ENCODE measurements at places on chromosomes 2 and 18.

DNA sequence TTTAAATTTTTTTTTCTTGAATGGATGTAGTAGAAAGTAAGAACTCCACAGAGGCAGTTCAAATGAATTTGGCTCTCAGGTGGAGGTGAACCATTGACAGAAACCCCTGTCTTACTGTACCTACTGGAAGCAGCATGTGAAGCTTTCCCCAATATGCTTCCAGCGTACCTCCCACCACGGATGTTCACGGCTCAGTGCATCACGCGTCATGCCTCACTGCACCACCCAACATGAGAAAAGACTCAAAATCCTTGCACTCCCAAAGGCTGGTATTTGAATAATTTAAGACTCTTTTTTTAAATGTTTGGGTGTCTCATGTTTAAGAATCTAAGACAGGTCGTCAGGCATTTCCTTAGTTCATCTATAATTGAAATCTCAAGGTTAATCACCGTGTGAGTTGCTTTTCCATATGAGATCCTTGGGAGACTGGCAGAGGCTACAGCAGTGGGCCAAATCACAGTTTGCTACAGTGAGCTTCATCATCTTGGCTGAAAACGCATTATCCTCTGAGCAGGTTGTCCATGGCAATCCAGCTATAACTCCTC lies 846.4 kb downstream of the DCDC2C start:
- DNase-seq = peak; percentile 15

DNA sequence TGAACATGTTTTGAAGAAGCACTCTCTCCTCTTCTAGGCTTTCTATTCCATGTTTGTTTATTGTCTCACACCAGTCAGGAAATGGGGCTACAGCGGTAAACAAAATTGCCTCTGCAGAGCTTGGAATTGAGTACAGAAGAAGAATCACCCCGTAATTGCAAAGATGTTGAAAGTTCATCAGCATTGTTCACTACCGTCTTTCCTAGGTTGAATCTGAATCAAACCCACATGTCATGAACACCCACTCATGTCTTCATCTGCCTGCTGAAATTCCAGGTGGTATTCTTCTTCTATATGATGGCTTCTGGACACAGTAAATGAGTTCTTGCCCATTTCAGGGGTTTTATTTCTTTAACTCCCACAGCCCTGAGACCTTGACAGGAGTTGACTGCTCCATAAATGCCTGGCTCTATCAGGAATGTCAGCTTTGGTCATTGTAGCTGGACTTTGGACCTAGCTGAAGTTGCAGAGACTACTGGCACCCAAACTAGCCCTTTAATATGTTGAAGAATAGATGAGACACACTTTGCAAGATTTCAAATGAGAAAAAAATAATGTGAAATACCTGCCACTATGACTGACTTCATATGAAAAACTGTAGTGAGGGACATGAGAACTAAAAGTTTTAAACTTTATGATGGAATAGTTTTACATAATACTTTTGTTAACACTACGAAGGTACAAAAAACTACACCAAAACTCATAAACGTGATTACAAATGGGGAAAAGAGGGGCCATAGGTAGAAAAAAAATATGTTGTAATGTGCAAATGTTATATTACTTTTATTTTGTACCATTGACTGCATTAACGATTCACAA lies 1235.3 kb upstream of the ZEB2 start:
- DNase-seq = no peak

DNA sequence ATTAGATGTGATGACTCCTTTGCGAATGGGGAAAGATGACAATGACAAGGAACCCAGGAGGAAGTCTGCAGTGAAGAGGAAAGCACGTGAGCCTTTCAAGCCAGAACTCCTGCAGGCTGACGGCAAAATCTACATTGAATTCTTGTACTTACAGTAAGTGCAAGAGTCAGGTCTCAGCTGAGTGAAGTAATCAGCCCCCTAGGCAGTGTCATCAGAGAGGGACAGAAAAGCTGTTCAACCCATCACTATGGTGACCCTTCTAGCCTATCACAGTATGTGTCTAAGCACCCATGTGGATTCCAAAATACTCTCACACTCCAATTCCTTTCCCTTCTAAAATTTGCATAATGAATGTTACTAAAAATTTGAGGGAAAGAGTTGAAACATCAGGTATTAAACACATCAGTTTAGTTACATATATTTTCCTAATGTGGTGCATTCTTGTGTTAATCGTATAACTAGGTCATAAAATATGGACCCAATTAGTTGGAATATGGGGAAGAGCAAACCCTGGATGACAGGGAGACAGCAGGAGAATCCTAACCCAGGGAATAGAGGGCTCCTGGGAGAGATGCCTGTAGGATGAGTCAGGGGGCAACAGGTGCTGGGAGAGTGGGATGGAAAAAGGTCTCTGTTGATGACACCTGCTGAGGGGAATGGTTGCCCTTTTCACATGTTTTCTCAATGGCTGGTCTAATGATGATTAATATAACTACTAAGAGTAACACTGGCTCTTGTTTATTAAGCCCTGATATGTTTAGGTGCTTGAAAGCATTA lies 39.5 kb downstream of the VWC2L start:
- DNase-seq = no peak

DNA sequence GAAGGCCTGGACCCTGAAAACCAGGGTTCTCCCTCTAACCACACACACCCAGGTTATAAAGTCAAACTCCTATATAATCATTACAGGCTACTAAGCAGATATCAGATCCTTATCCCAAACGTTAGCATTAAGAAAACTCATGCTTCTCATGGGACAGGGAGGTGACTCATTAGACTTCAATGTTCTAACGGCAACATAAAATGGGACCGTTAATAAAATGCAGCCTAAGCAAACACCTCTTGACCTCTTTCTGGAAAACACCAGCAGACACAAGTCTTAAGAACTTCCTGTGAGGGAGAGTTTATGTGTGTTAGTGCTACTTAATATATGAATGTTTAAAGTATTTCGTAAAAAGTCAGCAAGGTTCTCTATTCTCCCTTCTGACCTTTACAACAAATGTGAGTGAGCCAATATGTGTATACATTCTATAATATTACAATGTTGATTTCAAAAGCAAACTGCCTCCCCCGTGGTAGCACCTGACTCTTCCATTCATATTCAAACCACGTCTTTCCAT lies 31.7 kb downstream of the LPIN2 start:
- DNase-seq = no peak

DNA sequence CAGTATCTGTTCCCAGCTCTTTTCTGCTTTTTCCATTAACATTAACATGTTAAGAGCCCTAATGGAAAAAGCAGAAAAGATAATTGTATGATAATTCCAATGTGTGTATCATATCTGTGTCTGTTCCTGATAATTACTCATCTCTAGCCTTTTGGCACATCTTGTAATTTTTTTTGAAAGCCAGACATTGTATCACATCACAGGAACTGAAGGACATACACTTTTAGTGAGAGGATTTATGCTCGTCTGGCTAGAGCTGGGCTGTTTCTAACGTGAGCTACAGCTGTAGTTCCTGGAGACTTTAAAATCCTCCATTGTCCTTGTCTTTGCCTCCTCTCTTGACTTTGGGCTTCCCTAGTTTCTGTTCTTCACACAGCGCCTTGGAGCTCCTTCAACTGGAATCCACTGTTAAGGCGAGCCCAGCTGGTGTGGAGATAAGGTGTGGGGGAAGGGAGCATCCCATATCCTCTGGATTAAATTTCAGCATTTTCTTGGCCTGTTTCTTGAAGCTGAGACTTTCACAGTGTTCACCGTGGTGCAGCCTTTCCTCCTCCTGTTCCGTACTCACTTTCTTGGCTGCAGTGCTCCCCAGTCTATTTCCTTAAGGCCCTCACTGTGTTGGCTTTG lies 211.5 kb downstream of the GALR1 start:
- DNase-seq = no peak

DNA sequence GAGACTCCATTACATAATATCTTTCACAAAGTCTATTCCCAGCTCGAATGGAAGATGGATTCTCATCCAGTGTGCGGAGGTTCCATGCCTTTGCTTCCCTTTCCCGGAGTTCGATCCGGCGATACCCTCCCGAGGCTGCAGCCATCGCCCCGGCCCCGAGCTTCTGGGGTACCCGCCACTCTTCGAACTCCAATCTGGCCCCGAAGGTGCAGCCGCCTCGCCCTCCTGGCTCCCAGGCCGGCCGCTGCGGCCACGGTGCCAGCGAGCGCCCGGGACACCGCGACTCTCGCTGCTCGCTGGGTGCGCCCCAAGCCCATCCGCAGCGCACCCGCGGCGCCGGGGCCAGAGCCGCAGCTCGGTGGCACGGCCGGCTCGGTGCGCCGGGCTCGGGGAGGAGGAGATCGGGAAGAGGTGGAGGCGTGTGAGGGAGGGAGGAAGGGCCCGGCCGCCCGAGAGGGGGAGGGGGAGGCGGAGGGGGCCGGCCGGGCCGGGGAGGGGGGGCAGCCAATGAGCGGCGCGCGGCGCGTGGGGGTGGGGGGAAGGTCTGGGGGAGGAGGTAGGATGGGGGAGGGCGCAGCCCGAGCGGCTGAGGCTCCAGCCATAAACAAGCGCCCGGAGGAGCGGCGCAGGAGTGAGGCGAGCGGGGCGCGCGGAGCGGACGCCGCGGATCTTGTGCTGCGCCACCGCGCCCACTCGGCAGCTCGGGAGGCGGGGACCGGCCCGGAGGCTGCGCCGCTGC lies at the start of gene CRIM1:
TSS of gene CRIM1 (plus strand) at position 628 of the 739 bp plus-strand sequence. CDS start 515 bp downstream, outside the sequence.
- DNase-seq = peak; percentile 22

GRCh38 chr2:157336137-157337010 lies 10.8 kb upstream of the ERMN start:
- peak; percentile 28 for DNase-seq

DNA sequence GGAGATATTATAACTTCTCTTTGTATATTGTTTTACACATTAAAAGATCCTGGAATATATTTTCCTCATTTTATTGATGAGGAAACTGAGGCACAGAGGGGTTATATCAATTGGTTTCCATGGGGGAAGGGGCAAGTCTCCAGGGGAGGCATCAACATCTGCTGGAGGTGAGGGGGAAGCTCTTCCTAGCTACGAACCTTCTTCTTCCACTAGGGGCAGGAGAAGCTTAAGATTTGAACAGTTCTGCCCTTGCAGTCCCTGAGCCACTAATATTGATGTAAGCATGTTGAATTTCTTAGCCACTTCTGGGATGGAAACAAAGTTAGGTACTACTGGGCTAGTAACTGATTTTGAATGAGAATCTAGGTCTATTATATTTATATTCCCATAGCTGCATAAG lies 140.1 kb upstream of the AQP4 start:
- DNase-seq = peak; percentile 11

- DNase-seq = no peak
These were observed 337.1 kb upstream of the MAP2 start for GRCh38 chr2:209086761-209087160.

DNA sequence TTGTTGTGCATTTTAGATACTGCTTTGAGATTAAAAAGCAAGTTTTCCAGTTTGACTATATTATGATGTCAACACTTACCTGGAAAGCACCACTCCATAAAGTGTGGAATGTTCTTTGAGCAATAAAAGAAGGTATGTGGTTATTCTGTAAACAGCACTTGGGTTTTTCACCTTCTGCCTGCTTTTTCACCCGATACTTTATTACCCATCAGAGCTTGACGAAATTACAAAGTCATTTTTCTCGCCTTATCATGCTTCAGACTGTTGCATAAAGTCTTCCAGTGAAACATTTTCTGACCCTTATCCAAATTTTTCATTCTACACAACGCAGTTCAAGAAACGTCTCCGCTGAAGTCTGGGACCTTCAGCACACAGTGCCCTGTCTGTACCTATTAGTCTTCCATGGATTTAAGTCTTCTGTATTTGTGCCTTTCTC lies 25.2 kb downstream of the CAB39 start:
- DNase-seq = no peak

- peak; percentile 55 for DNase-seq
These were observed 207.2 kb downstream of the SLC8A1 start for GRCh38 chr2:40244675-40245074.

- no peak for DNase-seq
These were observed 856.3 kb downstream of the SUCLG1 start for GRCh38 chr2:83602753-83603152.

DNA sequence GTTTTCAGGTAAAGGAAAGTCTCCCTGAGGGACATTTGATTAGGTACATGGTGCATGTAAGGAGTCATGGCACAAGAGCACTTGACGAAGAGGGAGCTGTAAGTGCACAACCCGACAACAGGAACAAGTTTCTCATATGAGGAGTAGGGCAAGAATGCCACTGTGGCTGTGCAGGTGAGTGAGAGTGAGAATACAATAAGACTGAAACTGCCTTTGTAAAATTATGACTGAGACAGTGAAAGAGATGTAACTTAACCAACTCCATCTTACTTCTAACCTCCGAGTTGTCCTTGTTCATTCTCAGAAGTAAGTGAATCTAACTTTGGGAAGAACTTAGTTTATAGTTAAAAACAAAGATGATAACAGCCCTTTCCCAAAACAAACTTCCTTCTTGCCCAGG lies 1025.8 kb upstream of the CNTNAP5 start:
- DNase-seq = no peak

- no peak for DNase-seq
These were observed 177.8 kb downstream of the ST6GAL2 start for GRCh38 chr2:106708209-106708608.

DNA sequence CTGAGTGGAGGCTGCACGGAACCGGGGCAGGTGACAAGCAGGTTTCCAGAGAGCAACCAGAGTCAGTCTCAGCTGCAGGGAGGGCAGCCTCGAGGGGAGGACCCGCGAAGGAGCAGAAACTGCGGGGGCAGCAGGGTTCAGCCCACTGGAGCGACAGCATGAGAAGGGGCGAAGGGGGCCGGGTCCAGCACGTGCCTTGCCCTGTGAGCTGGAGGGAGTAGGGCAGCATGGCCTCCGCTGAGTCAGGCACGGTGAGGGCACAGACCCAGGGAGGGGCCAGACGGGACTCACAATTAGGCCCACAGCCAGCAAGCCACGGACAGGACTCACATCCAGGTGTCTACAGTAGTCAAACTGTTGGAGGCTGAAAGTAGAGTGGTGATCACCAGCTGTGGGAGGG lies 22.7 kb upstream of the ATP9B start:
- no peak for DNase-seq

- no peak for DNase-seq
These were observed 2.6 kb downstream of the BZW1 start for GRCh38 chr2:200814276-200814815.

- no peak for DNase-seq
These were observed 41.3 kb downstream of the C18orf63 start for GRCh38 chr18:74356959-74357358.

- no peak for DNase-seq
These were observed 20.8 kb downstream of the DBI start for GRCh38 chr2:119387381-119388129.

GRCh38 chr2:96839293-96839874 lies 4.4 kb downstream of the ANKRD23 start:
- no peak for DNase-seq

DNA sequence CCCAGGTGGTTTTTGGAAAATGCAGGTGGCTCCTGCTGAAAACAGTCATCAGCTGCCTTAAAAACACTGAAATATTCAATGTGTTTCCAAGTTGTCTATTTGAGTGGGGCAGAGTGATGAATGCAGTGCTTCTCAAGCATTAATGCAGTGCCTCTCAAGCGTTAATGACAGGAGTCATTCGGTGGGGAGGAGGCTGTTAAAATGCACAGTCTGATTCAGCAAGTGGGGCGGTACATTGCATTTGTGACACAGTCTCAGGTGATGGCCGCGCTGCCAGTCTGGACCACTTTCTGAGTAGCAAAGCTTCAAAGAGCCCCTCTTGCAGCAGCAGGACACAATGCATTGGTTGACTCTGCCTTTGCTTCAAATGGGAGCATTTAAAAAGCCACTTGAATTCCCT lies 231.4 kb upstream of the RGPD4 start:
- peak; percentile 53 for DNase-seq

Measured in NCI-H345 (cell line).